GM10248 (cell line): ENCODE measurements at places on chromosomes 1 and 21.

GRCh38 chr1:2375923-2376260 lies 15.5 kb downstream of the MORN1 start:
- no peak for DNase-seq

DNA sequence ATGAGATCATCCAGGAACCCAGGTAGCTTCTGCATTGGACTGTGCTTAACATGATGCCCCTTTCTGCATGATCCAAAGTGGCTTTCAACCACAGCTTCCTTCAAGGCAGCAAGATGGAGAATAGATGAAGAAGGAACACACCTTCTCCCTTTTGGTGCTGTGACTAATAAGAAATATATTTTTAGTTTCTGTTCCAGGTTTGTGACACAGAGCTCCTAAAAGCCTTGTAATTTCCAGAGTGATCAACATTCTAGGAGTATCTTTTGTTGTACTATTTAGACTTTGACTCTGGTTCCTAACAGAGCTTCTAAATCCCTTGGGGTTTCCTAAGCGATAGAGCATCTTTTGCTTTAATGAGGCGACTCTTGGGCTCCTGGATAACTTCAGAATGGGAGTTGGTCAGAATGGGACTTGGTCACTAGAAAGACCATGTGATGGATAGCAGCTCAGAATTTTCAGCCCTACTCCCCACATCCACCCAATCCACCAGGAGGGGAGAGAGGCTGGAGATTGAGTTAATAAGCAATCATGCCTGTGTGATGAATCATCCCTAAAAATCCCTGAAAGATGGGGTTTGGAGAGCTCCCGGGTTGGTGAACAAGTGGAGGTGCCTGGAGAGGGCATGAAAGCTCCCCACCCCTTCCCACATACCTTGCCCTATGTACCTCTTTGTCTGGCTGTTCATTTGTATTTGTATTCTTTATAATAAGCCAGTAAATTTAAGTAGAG lies 134.8 kb downstream of the FGGY start:
- no peak for DNase-seq

DNA sequence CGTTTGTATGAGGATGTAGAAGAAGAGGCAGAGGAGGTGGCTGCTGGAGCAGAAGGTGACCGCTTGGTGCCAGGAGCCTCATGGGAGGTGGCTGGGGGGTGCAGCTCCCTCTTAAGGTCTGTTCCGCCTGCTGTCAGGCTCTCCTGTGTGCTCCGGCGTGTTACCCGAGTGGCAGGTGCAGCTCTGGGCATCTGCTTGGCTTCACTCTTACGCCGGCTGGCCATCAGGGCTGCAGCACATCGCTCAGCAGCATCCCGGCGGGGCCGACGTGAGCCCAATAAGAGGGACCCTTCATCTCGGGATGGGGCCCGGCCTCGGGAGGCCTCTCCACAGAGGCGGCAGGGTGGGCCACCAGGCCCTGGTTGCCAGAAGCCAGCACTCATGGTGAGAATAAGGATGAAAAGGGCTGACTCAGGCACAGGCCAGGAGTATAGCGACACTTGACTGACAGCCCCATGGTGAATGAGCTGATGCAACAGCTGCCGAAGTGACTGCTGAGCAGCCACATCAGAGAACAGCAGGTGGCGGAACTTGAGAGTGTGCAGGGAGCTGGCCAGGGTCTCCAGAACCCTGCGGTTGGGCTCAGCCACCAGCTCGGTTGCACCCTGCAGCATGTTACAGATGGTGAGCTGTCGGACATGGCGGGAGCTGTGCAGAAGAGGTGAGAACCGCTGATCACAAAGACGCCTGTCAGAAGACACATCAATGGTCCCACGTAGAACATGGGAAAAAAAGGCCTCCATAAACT lies 17.5 kb downstream of the LRRC41 start:
- no peak for DNase-seq

DNA sequence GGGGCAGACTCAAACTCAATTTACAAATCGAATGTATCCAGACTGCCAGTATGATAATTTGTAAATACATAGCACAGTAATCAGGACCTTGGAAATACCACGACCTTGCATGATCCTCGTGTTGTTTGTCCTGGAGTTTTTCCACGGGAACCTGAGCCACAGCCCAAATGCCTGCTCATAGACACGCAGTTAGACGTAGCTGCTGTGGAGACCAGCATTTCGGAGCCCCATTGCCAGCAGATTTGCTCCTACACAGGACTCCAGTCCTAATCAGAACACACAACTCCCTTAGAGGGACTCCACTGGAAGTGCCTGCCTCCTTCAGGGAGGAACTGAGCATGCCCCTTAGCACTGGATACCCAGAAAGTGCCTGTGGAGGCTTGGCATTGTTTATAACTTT lies 163.2 kb downstream of the GALNT2 start:
- DNase-seq = no peak

- no peak for DNase-seq
Measured at GRCh38 chr1:116772648-116773045, 18.4 kb downstream of the CD2 start.

GRCh38 chr1:161816201-161816600 lies 50.1 kb downstream of the ATF6 start:
- DNase-seq = no peak
